ENCODE measurements at places on chromosomes 2 and 18.

DNA sequence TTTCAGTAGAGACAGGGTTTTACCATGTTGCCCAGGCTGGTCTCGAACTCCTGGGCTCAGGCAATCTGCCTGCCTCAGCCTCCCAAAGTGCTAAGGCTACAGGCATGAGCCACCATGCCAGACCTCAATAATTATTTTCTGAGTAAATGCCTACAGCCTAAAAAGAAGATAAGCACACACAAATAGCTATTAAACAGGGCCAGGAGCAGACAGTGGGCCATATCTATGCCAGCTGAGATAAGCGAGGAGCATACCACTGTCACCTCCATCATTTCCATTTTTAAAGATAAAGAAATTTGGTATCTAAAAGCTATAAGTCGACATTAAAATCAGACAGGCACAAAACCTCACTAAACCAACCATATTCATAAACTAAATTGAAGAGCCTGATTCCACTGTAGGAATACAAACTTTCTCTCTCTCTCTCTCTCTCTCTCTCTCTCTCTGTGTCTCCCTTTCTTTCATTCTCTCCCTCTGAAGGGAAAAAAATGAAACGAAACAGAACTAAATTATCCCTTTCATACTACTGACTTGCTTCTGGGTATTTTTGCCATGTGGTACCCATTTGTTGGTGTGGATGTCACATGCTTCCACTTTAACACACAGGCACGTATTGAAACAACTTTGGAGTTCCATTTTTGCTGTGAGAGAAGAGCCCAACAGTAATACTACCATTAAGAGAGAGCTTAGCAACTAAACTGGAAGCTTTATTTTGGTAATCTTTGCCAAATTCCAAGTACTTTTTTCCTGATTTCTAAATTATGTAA is 51.0 kb downstream of the FARSB start:
- DNase-seq: no peak

DNA sequence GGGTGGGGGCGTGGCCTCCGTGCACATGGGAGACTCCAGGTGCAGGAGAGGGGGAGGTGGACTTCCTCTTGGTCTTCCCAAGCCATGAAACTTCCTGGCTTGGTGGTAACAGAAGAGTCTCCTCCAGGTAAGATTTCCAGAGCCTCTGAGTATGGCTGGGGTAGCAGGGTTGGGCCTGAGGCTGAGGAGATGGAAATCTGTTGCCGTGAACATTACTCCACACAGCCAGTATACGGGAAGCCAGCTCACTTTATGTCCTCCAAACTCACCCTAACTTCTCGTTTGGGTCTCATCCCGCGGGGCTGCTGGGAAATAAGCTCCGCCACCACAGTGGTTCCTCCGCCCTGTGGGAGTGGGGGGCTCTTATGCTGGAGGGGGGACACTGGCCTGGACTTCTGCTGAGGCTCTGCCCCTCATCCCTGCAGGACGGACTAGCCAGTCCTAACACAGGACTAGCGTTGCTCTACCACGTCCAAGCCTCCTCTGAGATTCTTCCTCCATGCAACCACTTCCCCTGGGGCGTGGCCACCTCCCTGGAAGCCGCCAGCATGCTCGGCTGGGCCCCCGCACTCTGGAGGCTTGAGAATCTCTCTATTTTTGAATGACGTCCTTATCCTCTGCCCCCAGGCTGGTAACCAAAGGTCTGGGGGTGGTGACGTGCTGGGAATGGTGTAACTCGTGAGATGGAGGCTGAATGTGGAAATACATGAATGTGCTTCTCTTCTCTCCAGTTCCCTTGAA is 777 bp upstream of the RAB17 start:
- no peak for DNase-seq

GRCh38 chr2:28352610-28353195 is 40.0 kb upstream of the FOSL2 start:
- DNase-seq: no peak

GRCh38 chr2:17166506-17166905 is 351.7 kb downstream of the RAD51AP2 start:
- DNase-seq: no peak

GRCh38 chr18:68769461-68769860 is 28.4 kb upstream of the CCDC102B start:
- DNase-seq: no peak

GRCh38 chr18:22939649-22940048 is 6.5 kb downstream of the RBBP8 start:
- no peak for DNase-seq

DNA sequence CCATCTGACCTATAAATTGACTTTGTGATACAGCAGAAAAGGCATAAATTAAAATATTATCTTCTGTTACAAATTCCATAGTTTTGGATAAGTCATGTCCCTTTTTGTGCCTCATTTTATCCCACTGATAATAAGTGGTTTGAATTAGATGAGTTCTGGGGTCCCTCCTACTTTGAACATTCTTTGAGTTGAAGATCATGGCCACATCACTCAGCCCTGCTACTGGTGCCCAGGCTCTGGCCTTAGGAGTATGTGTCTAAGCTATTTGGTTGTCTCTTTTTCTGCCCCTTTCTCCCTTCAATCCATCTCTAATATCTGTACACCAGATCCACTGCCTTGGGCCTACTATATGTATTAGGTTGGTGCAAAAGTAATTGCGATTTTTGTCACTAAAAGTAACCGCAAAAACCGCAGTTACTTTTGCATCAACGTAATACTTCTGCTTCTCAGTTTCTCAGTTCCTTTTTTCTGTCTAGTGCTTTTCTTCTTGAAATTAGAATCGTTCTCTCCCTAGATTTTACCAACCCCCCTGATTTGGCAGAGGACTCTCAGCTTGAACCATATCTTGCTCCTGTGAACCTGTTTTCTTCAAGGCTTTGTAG is 362.5 kb upstream of the TNP1 start:
- DNase-seq: no peak

GRCh38 chr2:10119601-10120157 is 2.9 kb upstream of the RRM2 start:
- no peak for DNase-seq

- DNase-seq: no peak
These were observed 289.3 kb downstream of the RPRM start for GRCh38 chr2:153189091-153189888.

DNA sequence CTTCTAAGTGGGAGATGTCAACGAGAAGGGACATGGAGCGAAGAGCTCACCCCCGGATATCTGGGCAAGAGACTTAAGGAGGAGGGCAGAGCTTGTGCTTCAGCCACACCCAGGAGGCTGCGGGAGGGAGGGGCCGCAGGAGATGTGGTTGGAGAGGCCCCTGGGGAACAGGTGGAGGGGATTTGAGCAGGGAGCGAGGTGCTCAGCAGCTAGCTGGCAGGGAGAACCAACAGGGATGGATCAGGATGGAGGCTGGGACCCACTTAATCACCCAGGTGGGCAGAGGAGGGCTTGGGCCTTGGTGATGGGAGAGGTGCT is 78.3 kb downstream of the MBP start:
- DNase-seq: no peak

Data from anterior cingulate cortex (tissue), 58 donors.